ENCODE measurements at places on chromosomes 5 and 9.

DNA sequence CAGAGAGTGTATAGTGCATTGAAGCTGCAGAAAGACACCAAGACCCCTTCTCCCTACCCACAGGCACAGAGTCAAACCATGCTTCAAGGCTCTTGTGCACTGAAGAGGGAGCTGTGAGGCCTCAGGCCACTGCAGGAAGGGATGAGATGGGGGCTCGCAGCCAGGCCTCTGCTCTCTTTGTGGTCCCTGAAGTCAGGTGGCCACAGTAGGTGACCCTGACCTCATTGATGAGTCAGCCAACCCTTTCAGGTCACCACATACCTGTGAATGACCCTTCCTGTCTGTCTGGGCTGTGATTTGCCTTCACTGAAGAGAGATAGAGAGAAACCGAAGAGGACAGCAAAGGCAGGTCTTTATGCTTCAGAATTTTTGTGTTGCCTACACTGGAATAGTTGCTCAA lies 372.1 kb downstream of the ACTL7B start:
- H3K27ac ChIP-seq = no peak overlapping the region
- no peaks in the 10 kb centered on the region for H3K4me1 ChIP-seq
- no peak for DNase-seq

DNA sequence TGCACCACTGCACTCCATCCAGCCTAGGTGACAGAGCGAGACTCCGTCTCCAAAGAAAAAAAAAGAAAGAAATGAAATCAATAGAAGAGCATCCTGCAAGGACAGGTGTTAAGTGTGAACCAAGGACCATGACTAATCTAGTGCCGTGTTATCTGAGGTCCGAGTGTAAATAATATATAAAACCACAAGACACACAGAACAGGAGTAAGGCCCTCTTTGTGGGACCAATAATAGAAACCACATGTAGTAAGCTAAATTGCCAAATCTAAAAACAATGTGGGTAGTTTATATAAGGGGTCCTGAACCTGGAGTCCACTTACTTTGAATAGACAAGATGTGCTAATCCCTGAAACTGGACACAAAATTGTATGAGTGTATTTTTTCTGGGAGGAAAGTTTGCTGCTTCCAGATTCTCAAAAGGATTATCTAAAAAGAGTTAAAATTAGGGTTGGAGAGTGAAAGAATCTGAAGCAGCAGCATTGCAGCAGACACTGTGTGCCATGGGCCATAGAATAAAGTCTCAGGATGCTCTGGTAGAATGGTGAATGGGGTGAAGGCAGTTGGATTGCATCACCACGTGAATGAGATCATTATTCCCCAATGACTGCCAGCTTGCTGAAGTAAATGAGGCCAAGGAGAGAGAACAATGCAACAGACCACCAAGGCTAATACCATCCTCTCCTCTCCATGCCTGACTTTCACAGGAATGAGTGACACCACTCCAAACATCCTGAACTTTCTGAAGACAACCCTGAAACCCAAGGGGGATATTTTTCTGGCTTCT lies 222.7 kb downstream of the DCP2 start:
- no peak overlapping the region for H3K4me3 ChIP-seq
- H3K36me3 ChIP-seq = peaks cover 2% of the 10 kb centered on the region

DNA sequence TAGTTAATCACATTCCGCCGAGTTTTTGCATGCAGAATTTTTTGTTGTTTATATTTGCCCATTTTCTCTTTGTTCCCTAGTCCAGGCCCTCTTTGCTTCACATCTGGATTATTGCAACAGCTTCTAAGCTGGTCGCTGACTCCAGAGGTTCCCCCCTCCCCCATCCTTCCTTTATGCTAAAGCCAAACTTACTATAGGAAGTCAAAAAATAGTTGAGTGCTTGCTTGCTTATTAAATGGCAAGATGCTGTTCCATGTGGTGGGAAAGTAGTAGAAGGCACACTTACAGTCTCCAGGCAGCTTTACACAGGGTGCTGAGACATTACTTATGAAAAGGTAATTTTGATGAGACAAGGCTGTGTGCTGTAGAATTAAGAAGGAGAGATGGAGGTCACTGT lies 1.3 kb downstream of the ZBTB34 start:
- no peak for DNase-seq
- peak overlapping the region; percentile 92 for H3K4me3 ChIP-seq
- peak overlapping the region; percentile 90 for H3K27ac ChIP-seq
- H3K4me1 ChIP-seq = peaks cover 21% of the 10 kb centered on the region

DNA sequence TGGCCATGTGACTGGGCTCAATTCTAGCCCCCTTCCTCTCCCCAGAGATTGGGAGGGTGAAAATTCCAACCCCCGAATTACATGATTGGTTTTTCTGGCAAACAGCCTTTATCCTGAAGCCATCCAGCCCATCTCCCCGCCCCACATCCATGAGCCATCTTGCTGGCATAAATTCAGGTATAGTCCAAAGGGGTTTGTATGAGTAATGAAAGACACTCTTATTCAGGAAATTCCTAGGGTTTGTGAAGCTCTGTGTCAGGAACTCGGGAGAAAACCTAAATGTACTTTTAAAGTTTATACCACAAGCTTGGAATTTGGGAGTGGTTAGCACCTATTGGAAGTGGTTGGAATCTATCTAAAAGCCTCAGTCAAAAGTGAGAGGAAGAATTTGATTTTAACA lies 80.6 kb upstream of the SIMC1 start:
- H3K27ac ChIP-seq = no peak overlapping the region
- peaks cover 75% of the 10 kb centered on the region for H3K27me3 ChIP-seq
- no peak for DNase-seq
- no peak overlapping the region for H3K4me3 ChIP-seq

DNA sequence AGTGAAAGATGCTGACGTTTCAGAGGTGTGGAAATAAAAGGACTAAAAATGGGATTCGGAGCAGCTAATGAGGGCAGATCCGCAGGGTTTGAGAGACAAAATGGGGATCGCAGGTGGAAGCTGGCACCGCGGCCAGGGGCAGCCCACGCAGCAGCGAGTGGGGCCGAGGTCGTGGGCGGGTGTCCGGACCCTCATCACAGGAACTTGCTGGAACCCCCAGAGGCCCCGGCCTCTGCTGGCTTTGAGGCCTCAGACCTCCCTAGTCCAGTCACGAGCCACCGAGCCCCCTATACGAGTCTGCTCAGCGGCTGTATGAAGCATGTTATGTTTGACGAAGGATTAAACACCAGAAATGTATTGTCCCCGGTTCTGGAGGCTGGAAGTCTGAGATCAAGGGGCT lies 45.8 kb upstream of the FCN1 start:
- H3K4me3 ChIP-seq = no peak overlapping the region
- no peaks in the 10 kb centered on the region for H3K4me1 ChIP-seq
- H3K27me3 ChIP-seq = peaks cover 42% of the 10 kb centered on the region
- no peak for DNase-seq
- no peaks in the 10 kb centered on the region for H3K36me3 ChIP-seq

DNA sequence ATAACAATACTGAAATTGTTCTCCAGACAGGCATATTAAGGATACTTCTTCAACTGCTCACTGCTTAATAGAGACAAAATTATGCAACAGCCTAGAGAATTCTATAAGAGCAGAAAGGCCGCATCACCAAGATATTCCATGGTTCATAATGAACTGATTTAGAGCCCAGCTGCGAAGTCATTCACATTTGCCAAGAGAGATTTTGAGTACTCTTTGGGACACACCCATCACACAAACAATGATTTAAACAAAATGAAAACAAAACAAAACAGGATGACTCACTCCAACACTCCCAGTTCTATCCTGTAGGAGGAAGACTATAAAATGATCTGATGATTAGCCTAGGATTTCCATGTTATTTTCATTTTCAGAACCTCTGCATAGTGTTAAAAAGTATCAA lies 145.7 kb upstream of the GNA14 start:
- no peaks in the 10 kb centered on the region for H3K27me3 ChIP-seq
- peaks cover 8% of the 10 kb centered on the region for H3K36me3 ChIP-seq
- H3K27ac ChIP-seq = peak overlapping the region; percentile 37
- no peak overlapping the region for H3K4me3 ChIP-seq

GRCh38 chr9:32931129-32931528 lies 70.3 kb downstream of the APTX start:
- no peak overlapping the region for H3K4me3 ChIP-seq
- no peaks in the 10 kb centered on the region for H3K36me3 ChIP-seq

DNA sequence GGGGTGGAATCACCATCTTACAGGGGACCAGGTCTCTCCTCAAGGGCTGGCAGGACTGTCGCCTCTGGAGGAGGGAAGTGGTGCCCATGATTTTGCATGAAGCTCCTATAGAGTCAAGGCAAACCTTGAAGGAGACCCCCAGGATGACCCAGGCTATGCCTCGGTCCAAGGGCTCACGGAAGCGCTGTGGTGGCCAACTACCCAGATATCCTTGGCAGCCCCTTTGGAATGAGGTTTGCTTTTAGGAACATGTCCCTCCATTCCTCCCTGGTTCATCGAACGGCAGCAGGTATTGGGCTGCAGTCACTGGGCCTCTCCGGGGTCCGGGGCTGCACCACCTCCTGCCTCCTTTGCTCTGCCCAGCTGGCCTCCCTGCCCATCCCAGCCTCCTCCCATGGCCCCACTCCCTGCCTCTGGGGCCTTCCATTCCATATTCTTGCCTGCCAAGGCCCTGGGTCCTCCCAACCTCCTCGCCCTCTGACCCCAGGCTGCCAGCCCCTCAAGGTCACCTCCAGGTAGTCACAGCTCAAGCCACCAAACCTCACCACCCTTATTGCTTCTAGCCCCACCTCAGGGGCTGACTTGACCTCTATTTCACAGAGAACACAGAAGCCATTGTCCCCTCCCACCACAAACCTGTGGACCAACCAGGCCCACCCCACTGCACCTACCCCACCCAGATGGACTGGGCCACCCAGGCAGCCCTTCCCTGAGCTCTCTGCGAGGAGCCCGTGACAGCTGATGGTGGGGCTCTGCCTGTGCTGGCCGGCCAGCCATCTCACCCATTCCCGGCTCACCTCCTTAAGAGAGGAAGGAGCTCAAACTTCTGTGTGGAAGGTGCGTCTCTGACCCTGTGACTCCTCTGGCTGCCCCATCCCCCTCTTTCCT lies 3.6 kb upstream of the IL3 start:
- H3K4me1 ChIP-seq = peaks cover 60% of the 10 kb centered on the region
- H3K4me3 ChIP-seq = peak overlapping the region; percentile 77
- H3K36me3 ChIP-seq = no peaks in the 10 kb centered on the region
